ENCODE measurements at places on chromosomes 1 and 21.

- peak; percentile 52 for DNase-seq
Measured at GRCh38 chr1:221449801-221450470, 292.0 kb downstream of the DUSP10 start.

DNA sequence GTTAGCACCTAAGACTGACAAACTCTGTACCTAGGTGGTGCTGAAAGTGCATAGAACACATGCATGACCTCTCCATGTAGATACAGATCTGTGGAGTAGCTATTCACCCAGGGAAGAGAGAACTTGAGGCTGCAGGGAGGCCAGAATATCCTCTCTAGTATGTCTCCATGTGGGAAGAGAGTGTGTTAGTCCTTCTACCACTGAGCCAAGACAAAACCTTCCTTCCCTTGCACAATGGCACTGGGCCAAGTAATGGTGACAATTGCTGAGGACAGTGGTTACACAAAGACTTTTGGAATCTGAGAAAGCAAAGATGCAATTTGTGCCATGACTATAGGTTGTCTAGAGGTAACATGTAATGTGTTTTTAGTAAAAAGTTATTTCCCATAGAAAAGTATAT is 52.3 kb downstream of the C1orf198 start:
- no peak for DNase-seq

DNA sequence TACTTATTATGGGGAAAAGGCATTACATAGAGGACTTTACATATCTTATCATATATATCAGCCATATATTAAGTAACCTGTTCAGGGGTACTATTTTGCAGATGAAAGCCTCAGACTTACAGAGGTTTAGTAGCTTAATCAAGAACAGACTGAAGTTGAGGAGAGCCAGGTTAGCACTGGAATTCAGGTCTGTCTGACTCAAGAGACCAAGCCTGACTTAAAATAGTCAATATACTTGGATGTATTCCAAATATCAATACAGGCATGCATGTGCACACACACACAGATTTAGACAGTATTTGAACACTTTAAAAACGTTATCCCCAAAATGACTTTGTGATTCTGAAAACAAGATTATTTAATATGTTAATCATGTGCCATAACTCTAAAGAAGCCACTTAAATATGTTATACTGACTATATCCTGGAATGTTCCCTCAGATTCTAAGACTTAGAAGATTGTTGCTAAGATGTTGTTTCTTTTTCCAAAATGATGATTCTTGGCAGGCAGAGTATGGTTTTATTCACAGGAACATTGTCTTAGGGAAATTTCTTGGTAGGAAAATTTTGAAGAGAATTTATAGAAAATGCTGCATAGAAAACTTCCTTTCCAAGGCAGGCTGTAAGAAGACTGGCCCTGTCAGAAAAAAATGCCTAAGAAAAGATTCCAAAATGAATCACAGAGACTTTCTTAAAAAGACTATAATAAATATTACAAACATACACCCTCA is 61.6 kb downstream of the ADAMTS1 start:
- no peak for DNase-seq

DNA sequence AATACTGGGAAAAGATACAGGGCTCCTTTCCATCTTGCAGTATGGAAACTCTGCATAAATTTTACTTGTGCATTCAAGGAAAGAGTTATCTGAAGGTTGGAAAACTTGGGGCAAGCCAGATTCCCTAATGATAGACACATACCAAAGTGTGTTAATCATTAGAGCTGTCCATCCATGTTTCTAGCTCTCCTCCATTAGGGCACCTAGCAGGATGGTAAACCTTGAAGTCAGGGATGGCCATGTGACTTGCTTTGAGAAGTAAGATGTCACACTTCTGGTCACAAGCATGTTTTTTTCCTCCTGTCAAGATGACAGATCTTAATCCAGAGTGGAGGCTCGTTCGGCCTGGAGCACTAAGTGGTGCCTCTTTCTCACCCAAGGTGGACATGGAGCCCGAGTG is 241.9 kb upstream of the RUNX1 start:
- no peak for DNase-seq

- no peak for DNase-seq
Measured at GRCh38 chr1:165879946-165880345, 52.5 kb downstream of the UCK2 start.

DNA sequence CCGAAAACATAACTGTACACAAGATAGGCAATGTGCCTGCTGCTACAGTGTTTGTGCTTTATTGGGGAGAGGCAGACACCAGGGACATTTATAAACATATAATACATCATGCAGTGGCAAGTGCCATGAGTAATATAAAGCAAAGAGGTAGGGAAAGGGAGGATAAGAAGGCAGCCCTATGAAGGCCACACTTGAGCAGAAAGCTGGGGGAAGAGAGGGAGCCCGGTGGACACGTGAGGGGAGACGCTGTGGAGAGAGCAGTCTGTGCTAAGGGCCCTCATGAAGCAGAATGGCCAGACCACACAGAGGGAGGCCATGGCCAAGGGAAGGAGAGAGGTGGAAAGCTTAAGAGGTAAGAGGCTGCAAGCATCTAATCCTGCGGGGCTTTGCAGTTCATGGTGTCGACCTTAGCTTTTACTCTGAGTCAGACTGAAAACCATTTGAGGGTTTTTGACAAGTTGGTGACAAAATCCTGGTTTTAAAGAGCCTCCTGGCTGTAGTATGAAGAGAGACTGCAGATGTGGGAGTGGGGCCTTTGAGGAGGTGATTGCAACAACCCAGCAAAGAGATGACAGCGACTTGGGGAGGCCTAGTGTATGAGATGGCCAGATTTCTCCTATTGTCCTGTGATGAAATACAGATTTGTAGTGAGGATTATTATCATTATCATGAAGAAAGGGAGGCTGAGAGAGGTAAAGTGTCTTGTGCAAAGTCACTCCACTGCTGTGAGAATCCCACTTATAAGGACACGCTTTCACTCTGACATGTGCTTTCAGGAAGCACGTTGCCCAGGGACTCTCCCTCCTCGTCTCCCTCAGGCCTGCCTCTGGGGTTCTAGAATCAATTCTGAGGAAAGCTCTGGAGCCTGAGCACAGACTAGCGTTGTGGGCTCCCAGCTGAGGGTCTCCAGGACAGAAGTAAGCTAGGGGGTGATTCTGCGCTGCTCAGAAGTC is 192.9 kb downstream of the RHOU start:
- DNase-seq = peak; percentile 89

DNA sequence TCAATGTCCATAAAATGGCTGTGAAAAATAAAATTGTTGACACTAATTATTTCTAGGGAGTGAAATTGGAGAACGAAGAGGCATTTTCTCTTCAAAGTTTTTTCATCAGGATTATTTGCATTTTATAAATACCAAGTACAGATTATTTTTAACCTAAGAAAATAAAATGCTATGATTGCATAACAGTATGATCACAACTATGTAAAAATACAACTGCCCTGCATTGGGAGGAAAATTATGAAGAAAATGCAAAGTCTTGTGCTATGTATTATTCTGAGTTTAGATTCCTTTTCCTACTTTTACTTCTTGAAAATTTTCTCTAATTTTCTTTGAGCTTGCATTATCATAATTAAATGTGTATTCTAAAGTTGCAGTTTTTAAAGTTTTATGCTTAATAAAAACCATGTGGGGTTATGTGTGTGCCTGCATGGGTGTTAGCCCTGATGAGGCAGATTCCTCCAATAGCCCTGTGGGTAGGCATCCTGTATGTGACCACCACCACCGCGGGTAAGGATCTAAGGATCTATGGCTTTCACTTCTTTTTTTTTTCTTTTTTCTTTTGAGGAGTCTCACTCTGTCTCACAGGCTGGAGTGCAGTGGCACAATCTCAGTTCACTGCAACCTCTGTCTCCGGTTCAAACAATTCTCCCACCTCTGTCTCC is 24.7 kb downstream of the STX6 start:
- DNase-seq = no peak

- no peak for DNase-seq
Measured at GRCh38 chr1:119186471-119186870, 46.0 kb upstream of the WARS2 start.

GRCh38 chr1:83787246-83787998 is 211.5 kb downstream of the TTLL7 start:
- no peak for DNase-seq

- DNase-seq = peak; percentile 4
Measured at GRCh38 chr1:177355575-177355974, 184.8 kb downstream of the BRINP2 start.

DNA sequence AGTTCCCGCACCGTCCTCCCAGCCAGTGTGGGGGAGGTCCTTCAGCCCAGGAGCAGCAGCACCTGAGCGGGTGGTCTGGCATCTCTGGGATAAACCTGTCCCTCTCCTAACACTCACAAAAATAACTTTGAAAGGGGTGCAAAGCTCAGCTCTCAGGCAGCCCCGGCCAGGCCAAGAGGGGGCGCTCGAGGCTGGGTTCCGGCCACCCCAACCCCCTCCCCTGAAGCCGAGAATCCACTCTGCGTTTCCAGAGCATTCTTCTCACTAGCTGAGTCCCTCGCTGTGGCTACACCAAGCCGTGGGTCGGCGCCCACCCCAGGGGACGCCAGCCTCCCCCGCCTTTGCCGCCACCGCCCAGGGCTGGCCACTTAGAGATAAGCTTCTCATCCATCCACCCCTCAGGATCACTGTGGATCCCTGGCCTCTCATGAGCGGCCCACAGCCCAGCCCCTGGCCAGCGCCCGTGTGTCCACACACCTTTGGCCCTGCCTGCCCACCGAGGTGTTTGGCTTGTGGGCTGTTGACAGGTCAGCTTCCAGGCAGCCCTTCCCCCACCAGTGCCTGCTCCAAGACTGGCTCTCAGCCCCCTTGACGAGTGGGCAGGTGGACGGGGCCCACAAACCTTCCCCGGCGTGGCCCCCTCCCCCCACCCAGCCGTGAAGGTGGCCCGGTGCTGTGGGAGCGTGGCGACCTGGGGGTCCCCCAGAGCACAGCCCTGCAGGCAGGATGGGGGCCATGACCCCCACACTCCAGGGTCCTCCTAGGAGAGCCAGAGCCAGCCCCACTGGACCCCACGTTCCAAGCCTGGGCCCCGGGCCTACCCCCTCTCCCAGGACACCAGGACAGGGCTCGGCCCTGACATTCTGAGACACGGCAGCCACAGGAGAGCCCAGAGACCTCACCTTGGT is 1.9 kb downstream of the FTCD start:
- DNase-seq = peak; percentile 35

- no peak for DNase-seq
Measured at GRCh38 chr1:244283772-244284171, 167.9 kb downstream of the ADSS2 start.

GRCh38 chr1:33319186-33319948 is 1.5 kb downstream of the A3GALT2 start:
- no peak for DNase-seq

DNA sequence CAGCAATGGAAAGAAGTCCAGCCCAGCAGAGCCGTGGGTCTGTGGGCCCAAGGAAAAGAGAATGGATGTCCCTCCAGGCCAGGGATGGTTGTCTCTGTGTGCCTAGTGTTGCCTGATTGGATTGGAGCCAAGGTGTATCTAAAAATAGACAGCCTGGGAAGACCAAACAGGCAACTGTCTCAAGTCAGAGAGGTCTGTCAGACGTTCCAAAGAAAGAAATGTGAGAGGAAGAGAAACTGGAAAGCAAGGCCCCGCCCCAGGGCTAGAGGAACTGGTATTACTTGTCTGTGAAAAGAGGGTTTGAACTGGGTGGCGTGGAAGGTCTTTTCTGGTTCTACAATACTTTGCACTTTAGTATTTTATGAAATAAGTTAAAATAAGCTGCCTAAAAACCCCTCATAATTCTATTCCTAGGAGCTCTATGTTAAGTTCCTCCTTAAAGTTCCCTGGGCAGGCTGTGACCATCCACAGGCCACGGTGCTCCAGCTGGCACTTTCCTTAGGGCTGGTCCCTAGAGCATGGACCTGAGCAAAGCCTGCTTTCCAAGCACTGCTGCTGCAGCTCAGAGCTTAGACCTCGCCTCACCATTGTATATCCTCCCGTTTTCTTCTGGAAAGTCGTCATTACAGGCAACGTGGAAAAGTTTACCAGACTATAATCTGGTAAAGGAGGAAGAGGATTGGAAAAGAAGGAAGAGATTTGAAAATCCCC is 151.6 kb downstream of the DISC1 start:
- DNase-seq = no peak

DNA sequence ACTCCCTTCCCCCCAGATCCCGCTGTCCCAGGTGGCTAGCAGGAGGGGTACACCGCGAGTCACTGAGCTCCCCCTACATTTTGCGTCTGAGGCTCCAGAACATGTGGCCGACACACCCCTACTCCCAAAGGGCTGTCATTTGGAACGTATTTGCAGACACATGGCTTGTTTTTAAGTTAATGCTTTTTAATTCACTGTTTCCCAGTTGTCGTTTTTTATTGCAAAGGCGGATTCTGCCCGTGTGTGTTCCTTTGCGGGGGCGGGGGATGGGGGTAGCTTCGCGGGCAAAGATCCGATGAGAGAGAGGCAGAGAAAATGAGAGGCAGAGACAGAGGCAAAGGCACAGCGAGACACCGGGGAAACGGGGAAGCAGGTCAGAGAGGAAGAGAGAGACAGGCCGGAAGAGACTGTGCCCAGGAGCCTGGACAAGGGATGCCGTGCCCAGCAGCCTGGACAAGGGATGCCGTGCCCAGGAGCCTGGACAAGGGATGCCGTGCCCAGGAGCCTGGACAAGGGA is 270.2 kb downstream of the FOXD2 start:
- DNase-seq = no peak

- peak; percentile 25 for DNase-seq
Measured at GRCh38 chr21:32096411-32096810, 182.4 kb downstream of the MIS18A start.

- no peak for DNase-seq
Measured at GRCh38 chr1:186206048-186206570, 168.9 kb downstream of the TPR start.

Data from activated CD4-positive, alpha-beta T cell treated with anti-CD3 and anti-CD28 coated beads, Interleukin-2, amount 50 U/mL, for 16 hours (primary cell).